Hematopoietic multipotent progenitor cell (in vitro differentiated cells): ENCODE measurements at places on chromosomes 5 and 9.

DNA sequence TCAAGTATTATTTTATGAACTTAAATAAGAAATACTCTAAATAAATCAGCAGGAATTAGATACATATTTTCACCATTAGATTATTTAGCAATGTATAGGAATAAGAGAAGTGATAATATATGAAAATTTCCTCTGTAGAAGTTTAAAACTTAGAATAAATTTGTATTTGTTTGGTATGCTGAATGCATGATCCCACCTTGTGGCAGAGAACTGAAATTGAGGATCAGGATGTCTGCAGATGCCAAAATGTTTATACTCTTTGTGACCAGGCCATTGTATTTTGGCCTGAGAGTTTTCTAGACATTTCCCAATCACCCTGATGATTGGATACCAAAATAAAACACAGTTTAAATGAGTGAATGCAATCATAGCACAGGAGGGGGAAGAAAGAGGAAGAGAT, 6.3 kb downstream of the TYRP1 start:
- no peak for DNase-seq

DNA sequence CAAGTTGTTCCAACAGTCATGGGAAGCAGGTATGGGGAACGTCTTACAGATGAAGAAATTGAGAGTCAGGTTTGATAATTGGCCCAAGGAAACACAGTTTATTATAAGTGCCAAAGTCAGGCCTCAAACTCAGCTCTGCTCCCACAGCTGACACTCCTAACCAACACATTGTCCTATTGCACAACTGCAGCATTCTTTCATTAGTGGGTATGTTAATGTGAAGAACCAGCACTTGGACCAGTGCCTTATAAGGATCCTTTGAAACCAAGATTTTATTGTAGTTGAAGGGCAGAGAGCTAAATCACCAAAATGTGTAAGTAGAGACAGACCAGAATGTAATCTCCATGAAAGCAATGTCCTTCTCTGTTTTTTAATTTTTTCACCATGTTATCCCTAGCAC, 56.1 kb downstream of the GRIA1 start:
- no peak for DNase-seq

GRCh38 chr9:110777196-110777875, 108.7 kb downstream of the MUSK start:
- no peak for DNase-seq

DNA sequence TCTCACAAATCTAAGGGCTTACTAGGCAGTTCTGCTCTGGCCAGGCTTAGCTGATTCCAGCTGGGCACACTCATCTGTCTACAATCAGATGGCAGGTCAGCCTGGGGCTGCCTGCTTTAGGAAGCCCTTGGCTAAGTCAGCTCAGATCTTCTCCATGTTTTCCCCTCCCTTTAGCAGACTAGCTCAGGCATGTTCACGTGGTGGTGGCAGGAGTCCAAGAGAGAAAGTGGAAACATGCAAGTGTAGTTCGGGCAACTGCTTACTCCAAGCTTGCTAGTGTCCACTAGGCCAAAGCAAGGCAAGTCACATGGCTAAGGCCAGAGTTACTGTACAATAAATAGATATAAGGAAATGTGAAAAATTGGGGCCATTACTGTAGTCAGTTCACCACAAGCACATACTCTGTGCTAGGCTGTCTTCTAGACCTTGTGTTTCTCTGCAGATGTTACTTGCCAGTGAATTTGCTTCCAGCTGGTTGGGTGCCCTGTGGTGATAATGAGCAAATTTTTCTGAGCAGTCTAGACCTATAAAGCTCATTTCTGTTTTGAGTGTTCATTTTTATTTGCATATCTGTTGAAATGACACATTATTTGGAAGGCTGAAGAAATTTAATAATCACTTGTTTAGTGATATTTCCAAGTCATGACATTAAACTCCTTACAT, 38.3 kb downstream of the RECK start:
- DNase-seq, result no peak

GRCh38 chr5:83029912-83030311, 47.3 kb downstream of the TMEM167A start:
- DNase-seq, result no peak

DNA sequence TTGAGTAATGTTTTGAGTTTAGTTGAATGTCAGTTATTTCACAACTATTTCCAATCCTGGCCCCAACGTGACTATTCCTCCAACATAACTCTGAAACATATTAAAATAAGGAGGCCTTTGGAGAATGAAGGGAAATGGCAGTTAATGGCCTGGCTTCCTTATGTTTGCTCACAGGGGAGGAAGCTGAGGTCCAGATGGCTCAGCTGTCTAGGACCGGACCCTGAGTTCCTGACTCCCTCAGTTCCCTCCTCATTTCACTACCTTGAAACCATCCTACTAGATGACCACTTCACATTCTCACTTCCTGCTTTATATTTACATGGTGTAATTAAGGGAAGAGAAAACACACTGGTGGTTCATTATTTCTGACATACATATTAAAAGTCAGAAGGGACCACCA, 6.6 kb downstream of the OTULINL start:
- no peak for DNase-seq

DNA sequence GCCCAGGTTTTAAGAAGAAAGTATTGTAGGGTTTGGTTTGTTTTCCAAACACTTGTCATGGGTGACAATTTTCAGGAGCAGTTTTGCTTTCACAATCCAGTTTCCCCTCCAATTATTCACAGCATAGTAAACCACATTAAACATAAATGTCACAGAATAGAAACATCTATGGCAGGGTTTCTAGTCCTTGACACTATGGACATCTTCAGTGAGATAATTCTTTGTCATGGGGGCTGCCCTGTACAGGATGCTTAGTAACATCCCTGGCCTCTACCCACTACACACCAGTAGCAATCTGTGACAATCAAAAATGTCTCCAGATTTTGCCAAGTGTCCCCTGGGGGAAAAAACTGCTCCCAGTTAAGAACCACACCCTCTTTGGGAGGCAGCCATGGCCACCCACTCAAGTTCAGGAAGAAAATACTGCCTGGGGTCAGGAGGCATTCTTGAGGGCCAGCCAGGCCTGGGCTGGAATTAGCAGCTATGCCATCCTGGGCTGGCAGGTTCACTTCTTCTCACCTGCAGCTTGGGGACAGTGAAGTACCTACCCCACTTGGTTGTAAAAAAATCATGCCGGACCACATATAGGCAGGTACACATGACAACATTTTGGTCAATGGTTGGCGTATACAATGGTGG, 116.3 kb downstream of the HSD17B3 start:
- no peak for DNase-seq
